Karpas-422 (cell line): ENCODE measurements at places on chromosomes 1 and 21. TPM values are rescaled to one million over a fixed set of nuclear protein-coding genes. Genes with fewer than 3 reads are reported as not detected.

- DNase-seq, result no peak
Measured at GRCh38 chr1:18643154-18644012, 12.7 kb downstream of the PAX7 start.

GRCh38 chr1:147808025-147808424 lies 47.6 kb upstream of the GJA5 start:
- no peak for DNase-seq

DNA sequence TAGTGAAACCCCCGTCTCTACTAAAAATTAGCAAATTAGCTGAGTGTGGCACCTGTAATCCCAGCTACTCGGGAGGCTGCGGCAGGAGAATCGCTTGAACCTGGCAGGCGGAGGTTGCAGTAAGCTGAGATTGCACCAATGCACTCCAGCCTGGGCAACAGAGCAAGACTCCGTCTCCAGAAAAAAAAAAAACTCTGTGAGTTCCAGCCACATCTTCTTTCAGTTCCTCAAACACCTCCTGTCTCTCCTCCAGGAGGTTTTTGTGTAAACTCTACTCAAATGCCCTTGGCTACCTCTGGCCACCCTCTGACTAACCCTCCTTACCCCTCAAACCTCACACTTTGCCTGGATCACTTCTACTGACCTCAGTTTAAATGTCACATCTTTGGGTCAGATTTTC lies 38.1 kb downstream of the RCSD1 start:
- peak; percentile 82 for DNase-seq

- no peak for DNase-seq
Measured at GRCh38 chr1:67408148-67408547, 22.1 kb downstream of the SERBP1 start.

DNA sequence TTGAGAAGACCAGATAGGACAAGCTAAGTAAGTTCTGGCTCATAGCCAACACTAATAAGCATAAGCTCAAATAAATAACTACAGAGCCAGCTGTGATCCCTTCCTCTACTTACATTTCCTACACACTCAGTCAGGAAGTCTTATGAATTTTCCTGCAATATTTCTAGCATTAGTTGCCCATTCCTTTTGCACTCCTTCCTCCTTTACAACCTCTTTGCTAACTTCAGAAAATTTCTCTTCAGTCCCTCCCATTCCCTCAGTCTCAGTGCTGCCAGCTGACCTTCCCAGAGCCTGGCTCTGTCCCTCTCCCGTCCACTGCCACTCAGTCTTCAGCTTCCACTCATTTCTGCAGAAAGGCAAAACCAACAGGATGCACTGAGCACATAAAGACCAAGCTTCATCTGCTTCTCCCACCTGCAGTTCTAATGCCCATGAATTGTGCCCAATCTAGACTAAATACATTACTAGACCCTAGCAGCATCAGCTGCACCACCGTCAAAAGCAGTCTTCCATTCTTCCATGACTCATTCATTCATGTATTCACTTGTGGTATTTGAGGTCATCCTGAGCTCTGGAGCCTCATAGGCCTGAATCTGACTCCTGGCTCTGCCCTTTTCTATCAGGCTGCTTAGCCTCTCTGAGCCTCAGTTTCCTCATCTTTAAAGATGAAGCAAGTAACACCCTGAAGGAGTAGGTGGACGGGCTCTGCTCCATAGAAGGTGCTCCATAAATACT lies 54.6 kb upstream of the SIPA1L2 start:
- DNase-seq, result no peak

GRCh38 chr1:164560556-164560955 lies 1.6 kb downstream of the PBX1 start:
- DNase-seq, result no peak

- DNase-seq, result peak; percentile 90
Measured at GRCh38 chr1:25810341-25811299, 9.1 kb upstream of the MTFR1L start.

GRCh38 chr1:157700305-157700704 lies 264 bp downstream of the FCRL3 start:
- DNase-seq, result peak; percentile 52

DNA sequence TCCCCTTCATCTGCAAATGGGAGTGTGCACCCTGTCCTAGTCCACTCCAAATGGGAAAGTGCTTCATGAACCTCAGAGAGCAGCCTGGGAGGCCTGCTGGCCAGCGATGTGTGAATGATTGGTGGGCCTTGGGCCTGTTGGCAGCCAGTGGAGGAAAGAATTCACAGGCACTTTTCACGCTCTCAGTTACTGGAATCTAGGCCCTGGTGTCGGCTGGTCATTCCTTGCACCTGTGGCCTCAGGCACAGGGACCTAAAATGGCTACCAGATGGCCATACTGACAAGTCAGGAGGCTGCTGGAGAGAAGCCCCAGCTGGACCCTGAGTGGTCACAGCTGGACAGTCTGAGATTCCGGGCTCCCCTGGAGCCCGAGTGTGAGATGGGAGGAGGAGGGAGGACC lies 18.4 kb upstream of the EDN2 start:
- DNase-seq, result no peak

- no peak for DNase-seq
Measured at GRCh38 chr1:40922969-40923368, 56.5 kb upstream of the CTPS1 start.

DNA sequence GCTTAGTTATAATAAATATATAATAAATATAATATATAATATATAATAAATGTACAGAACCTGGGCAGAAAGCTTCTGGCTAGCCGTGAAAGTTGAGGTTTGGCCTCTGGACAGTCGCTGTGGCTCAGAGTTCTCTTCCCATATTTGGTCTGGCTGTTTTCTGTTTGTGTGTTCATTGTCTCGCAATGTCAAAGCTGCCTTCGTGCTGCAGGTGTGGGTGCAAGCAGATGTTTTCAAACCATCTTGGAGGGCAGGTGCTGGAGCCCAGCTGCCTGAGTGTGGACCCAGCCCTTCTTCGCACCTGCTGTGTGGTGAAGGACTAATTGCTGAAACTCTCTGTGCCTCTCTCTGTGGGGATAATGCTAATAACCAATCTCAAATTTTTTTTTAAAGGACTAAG lies 3.6 kb upstream of the CSTB start:
- no peak for DNase-seq

GRCh38 chr1:150207281-150207971 lies 28.5 kb downstream of the ANP32E start:
- DNase-seq, result no peak

- DNase-seq, result no peak
Measured at GRCh38 chr1:168774241-168774640, 45.2 kb upstream of the DPT start.

DNA sequence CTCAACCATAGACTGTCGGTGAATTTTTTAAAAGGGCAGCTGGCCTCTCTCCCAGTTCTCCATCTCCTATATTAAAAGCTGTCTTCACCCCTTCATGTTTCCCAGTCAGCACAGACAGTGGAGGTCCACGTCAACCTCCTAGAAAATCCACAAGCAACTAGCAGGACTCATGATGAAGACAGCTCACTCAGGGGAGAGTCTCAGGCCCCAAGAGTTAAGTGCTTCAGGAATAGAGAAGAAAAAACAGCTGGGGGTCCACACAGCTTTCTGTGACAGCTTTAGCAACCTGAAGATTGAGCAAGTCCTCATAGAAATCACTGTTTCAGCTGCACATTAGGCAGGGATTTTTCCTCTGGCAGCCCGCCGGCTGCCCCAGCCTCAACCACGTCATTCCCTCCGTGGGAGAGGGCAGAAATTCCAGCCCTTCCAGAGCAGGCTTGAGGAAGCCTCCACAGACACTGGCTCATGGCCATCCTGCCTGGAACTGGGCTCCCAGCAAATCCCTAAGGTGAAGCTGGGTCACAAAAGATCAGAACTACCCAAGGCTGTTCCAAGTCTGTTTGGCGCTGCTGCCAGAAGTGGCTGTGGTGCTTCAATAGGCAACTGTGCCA lies 15.2 kb downstream of the GPR161 start:
- no peak for DNase-seq

DNA sequence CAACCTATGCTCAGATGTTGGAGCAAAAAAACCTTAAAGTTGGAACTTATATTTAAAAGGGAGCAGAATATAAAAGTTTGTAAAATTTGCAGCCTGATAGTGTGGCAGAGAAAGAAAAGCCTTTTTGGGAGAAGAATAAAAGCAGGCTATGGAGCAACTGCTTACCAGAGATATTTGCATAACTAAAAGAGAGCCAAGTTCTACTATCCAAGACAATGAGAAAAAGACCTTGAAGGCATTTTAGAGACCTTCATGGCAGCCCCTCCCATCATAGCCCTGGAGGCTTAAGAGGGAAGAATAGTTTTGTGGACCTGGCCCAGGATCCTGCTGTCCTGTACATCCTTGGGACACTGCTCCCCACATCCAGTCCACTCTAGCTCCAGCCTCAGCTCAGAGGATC lies 312.5 kb upstream of the ZRANB2 start:
- DNase-seq, result no peak

GRCh38 chr1:20785907-20786252 lies 1.2 kb downstream of the HP1BP3 start:
- peak; percentile 69 for DNase-seq

- no peak for DNase-seq
Measured at GRCh38 chr1:244256086-244256676, 195.5 kb downstream of the ADSS2 start.

DNA sequence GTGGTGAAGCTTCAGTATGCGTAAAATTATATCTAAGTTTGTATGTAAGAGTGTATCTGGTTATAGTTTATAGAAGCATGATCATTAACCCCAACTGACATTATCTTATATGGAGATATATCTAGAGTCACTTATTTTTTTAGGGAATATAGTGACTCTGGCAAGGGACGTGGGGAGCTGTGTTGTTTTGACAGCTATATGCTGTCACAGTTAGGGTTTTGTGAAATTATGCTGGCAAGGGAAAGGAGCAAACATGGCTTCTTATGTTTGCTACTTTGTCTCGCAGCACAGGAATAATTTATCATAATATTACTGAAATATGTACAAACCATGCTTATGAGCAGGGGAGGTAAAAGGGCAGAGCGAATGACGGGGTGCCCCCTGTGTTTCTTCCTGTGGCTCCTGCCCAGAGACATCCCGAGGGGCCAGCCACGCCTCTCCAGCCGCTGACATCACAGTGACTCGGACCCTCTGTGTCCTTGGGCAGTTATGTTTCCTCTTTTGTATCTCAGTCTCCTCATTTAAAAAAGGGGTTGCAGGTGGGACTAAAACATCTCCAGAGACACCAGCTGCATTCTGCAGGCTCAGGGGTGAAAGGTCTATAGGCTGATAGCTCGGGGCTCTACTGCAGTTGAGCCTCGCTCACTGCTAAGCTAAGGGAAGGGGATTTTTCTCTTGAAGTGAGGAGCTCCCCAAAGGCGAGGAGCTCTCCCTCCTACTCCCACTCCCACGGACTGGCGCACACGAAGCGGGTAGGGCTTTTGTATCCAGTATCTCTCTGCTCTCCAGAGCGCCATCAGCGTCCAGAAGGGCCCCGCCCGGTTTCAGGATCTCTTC lies 14.9 kb downstream of the A3GALT2 start:
- no peak for DNase-seq

DNA sequence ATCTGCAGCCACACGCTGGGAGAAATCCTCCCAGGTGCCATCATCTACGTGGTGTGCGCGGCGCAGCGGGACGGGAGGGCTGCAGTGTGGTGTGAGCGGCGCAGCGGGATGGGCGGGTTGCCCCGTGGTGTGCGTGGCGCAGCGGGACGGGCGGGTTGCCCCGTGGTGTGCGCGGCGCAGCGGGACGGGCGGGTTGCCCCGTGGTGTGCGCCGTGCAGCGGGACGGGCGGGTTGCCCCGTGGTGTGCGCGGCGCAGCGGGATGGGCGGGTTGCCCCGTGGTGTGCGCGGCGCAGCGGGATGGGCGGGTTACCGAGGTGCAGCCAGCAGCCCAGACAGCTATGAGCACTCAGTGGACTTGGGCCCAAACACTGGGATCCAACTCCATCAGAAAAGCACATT lies 4.7 kb downstream of the WRAP73 start:
- DNase-seq, result no peak

GRCh38 chr21:38376693-38377092 lies 119.9 kb downstream of the KCNJ15 start:
- DNase-seq, result no peak

DNA sequence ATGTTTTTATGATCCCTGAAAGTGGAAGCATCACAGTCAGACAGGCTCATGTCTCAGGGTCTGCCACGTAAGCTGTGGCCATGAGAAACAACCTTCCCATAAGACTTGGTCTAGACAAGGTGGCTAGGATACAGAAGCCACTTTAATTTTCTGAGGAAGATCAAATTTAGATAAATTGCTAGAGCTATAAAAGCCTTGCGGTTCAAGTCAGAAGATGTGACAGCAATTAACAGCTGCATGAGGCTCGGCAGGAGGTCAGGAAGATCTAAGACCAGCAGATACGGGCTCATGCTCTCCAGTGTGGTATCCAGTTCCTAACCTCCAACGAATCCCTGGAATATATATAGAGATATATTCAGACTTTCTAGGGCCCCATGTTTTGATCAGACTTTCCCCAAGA lies 577.1 kb downstream of the PLPP3 start:
- DNase-seq, result no peak

DCLRE1B gene
- total RNA-seq, result 7.6 and 11.3 TPM in 2 replicates

KPRP gene
- total RNA-seq, result not detected in 2 replicates

SLC1A7 gene
- total RNA-seq, result not detected in 2 replicates

SAMSN1 gene
- total RNA-seq, result not detected in 2 replicates

PTAFR gene
- total RNA-seq, result 37.8 and 74.2 TPM in 2 replicates

NRIP1 gene
- not detected in 2 replicates for total RNA-seq

FCGR2B gene
- 523 and 581 TPM in 2 replicates for total RNA-seq

RAD54L gene
- total RNA-seq, result 10.5 and 18.0 TPM in 2 replicates

LCE2A gene
- not detected in 2 replicates for total RNA-seq

TEDDM1 gene
- not detected in 2 replicates for total RNA-seq

RHD gene
- 0.26 TPM in 1 of 2 replicates, not detected in the other for total RNA-seq

YTHDF2 gene
- total RNA-seq, result 44.0 and 52.5 TPM in 2 replicates

CRNN gene
- not detected in 2 replicates for total RNA-seq

MMEL1 gene
- total RNA-seq, result not detected in 2 replicates

SWT1 gene
- 0.43 and 1.8 TPM in 2 replicates for total RNA-seq

UBXN10 gene
- not detected in 2 replicates for total RNA-seq

MAP3K21 gene
- total RNA-seq, result 2.2 and 3.4 TPM in 2 replicates
